ENCODE measurements at places on chromosomes 12 and 14.

DNA sequence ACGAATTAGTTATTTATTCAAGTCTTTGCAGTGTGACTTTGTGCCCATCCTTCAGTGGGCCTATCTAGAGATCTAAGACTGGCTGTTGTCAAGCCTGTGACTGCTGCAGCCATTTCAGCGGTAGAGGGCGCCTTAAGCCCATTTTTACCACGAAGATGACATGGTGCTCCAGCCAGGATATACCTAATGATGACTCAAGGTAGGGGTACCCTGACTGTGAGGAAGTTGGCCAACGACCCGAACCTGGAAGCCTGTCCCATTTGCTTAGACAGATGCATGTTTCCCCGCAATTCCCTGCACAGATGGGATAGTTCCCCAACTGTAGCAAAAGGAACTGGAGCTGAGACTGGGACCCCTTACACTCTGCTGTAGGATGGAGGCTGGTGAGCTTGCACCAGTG, 41.3 kb downstream of the RAB3IP start:
- DNase-seq, result no peak

GRCh38 chr12:46487567-46488131, 115.1 kb upstream of the SLC38A2 start:
- no peak for DNase-seq

- no peak for DNase-seq
Observed at GRCh38 chr12:103955811-103956508, 9.7 kb upstream of the TDG start.

- DNase-seq, result no peak
Observed at GRCh38 chr12:27180906-27181505, 63.1 kb upstream of the STK38L start.

- DNase-seq, result peak; percentile 31
Observed at GRCh38 chr12:90090929-90091651, 382.5 kb upstream of the ATP2B1 start.

GRCh38 chr14:28886940-28887339, 120.4 kb downstream of the FOXG1 start:
- DNase-seq, result no peak

- DNase-seq, result no peak
Observed at GRCh38 chr12:121365416-121366062, 13.3 kb upstream of the ANAPC5 start.

GRCh38 chr14:69855180-69855832, 23.9 kb upstream of the SMOC1 start:
- DNase-seq, result no peak

- DNase-seq, result peak; percentile 17
Observed at GRCh38 chr14:98210045-98210672, 1061.8 kb downstream of the BCL11B start.

DNA sequence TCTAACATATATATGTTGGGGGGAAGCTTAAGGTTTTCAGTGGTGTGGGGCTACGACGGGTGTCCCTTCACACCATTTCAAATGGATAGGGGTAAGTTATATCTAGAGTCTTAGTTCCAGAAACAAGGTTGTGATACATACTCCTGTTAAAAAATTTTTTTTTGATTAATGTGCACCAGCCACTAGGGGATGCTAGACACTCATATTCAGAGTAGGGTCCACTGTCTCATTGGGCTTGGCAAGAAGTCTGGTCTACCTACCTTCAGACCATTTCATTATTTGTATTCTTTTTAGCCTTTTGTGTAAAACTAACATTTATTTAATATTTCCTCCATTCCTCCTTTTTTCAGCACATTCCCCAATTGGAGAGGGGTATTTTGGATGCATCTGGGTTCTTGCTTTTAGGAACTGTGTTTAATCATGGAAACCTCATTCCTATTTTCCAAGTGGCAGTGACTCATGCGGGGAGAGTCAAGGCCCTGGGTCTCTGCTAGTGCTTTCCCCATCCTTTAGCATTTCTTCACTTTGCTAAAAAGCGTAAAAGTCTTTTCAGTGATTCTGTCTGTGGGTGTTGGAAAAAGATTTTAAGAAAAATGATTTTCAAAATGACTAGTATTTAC, 33.4 kb downstream of the ANO4 start:
- no peak for DNase-seq

DNA sequence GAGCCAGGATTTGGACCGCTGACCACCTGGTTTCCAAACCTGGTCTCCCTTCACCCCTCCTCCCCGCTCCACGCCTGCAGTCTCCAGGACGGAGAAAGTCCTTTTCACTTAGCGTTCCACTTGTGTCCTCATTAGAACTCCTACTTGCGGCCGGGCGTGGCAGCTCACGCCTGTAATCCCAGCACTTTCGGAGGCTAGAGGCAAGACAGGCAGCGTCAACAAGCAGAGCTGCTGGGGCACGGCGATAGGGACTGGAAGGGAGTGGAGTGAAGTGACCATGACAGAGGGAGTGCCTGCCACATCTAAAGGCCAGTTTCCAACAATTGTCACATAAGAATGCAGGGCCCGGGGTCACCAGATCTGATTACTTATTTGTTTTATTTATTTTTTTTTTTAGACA, 132.5 kb upstream of the NCOR2 start:
- DNase-seq, result no peak

DNA sequence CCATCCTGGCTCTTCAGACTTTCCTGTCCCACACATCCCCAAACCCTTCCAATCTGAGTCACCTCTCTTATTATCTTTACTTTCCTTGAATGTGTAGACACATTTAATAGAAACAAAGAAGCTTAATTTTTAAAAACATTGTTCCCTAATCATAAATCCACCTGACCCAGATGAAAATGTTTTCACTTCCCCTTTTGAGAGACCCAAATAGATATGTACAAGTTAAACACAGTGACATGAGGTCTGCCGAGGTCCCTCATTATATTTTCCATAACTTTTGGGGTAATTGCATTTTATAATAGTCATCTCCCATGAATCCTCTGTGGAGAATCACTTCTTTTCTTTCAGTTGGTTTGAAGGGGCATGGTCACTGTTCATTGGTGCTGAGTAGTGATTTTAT, 191.1 kb downstream of the GRIN2B start:
- DNase-seq, result no peak

GRCh38 chr12:75798136-75798926, 233.2 kb downstream of the PHLDA1 start:
- no peak for DNase-seq

DNA sequence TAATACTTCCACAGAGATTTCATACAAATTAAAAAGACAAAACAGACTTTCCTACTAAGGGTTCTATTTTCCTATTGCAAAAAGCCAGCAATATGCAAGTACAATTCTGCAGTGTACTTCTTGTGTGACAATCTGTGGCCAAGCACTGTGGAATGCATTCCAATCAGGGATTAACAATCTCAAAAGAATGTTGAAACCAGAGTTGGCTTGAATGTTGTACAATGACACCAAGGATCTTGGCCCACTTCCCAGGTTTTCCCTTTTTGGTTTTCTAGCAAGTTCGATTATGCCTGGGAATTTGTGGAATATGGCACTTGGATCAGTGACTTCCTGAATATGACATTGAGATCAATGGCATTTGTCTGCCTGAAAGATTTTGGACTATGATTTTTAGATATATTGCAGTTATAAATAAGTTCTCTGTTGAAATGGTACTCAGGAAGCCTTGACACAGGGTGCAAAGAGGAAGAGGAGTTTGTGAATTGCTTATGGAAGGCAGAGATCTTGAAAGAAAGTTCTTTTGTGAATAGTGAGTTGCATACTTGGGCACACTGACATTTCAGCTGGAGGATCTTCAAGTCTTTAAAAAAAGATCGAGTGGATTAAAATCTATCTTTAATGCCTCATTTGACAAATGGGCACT, 81.4 kb upstream of the FERMT2 start:
- DNase-seq, result no peak

DNA sequence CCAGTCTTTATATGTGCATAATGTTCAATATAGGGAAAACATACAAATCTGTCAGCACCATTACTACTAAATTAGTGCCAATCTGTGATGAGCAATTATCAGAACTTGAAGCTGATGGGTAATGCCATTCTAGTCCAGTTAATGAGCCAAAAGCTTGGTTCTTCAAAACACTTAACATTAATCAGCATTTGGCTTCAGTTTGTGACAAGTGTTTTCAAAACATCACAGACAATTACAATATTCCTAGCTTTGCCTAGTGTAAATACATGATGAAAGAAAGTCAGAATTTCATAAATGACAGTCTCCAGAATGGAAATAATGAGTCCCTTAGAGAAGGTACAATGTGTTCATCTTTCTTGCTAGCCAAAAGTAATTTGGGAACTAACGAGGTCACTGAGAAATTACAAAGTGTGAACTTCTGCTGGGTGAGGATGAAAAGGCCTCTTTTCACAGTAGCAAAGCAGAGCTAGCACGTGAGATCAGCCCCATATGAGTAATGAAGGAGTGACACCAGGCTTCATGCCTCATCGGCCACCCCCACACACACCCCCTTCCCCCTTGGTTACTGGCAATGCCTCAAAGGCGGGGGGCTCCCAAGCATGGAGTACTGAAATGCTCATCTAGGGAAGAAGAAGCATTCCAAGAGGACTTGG, 180.6 kb upstream of the EEA1 start:
- DNase-seq, result no peak

DNA sequence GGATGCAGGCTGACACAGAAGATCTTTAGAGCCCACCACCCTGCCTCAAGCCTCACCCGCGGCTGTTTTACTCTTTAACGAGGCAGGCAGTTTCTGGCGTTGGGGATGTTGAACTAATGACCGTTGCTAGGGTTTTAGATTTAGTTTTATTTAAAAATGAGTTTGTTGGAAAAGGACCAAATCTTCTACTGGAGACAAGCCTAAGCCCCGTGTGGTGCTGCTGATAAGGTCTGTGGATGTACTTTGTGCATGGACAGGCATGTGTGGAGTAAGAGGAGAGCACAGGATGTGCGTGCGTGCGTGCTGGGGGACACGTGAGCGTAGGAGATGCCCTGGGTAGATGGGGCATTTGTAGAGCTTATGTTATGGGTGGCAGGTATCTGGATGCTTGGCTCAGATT, 5.7 kb downstream of the NTF3 start:
- DNase-seq, result no peak

DNA sequence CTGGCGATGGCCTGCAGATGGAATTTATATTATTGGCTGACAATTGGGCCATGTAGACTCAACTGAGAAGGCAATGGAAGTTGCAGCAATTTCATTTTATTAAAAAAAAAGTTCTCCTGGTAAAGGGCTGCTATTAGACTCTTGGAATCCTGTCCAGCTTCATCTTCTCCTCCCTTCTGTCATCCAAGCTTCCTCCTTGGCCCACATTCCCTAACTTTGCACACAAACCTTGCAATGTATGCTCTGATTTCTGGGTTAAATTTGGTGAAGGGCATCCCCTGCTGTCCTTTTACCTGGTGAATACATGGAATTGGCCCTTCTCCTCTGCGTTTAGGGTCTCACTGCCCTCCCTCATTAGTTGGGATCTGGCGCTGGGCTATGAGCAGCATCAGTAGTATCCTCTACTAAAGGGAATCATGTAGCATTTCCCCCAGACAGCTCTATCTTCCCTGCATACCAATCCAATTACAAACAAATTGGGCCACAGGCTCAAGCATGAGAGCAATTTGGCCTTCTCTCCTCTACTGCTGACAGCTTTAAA, 336.9 kb downstream of the BMP4 start:
- no peak for DNase-seq

DNA sequence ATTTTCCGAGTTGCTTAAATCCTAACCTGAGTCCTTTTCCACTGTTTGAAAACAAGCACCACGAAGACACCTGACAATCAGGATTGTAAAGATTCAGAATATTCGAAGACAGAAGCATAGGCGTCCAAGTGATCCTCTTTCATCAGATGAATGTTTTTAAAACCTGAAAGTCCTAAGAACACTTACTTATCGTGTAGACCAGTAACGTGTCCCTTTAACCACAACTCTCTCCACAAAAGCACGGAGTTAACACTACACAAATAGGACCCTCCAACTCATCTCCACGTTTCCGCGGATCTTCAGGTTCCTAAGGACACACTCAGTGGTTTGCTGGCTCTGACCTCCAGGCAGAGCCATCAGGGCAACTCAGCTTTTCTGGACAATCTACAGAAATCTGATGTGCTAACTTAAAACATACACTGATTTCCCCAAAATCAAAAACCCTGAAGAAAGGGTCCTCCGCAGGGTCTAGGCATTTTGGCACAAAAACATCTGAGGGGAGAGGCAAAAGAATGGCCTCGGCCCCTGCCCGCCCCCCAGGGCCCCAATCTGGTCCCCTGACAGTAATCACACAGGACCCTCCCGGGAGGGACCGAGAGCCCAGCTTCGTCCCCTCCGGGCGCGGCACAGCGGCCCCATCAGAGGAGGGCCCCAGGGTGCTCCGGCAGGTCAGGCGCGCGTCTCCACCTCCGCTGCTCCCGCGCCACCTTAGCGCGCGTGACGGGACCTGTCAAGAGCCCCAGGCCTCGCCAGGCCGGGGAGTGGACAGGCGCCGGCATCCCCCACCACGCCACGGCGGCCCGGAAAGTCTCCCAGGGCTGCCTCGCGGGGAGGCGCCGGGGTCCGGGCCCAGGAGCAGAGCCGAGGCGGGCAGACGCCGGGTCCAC, 925 bp downstream of the DICER1 start:
- DNase-seq, result peak; percentile 11

DNA sequence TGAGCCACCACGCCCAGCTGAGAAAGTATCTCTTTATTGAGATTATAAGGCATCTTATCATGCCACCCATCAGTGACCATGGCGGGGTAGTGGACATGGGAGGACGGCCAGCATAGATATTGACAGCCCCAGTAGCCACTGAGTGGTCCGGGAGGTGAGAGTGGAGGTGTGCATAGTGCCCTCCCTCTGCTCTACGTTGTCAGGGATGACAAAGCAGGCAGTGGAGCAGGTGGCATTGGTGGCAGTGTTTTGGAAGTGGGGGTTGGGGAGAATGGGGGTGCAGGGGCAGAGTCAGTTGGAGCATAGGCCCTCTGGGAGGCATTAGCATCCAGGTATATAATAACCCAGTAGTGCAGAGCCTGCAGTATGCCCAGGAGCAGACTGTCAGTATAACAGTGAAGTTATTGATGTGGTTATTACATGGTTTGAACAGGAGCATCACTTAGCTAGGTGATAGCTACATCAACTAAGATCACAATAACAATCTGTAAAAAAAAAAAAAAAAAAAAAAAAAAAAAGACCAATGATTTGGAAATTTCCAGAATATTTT, 41.1 kb downstream of the GNG2 start:
- DNase-seq, result peak; percentile 41

GRCh38 chr12:74915718-74916117, 293.9 kb downstream of the KCNC2 start:
- no peak for DNase-seq

GRCh38 chr12:129163461-129163860, 310.2 kb downstream of the GLT1D1 start:
- DNase-seq, result no peak

GRCh38 chr14:90641168-90641567, 175.1 kb downstream of the TTC7B start:
- no peak for DNase-seq

GRCh38 chr12:7375145-7375543, 68.8 kb downstream of the CD163L1 start:
- no peak for DNase-seq

- no peak for DNase-seq
Observed at GRCh38 chr12:99282624-99283023, 364.9 kb upstream of the GARIN6 start.

- DNase-seq, result no peak
Observed at GRCh38 chr12:133057446-133057845, 20.1 kb downstream of the ZNF84 start.

- DNase-seq, result no peak
Observed at GRCh38 chr12:44863867-44864266, 12.2 kb downstream of the NELL2 start.

Data from T-helper 1 cell (primary cell).